ENCODE measurements at places on chromosomes 3 and 15.

DNA sequence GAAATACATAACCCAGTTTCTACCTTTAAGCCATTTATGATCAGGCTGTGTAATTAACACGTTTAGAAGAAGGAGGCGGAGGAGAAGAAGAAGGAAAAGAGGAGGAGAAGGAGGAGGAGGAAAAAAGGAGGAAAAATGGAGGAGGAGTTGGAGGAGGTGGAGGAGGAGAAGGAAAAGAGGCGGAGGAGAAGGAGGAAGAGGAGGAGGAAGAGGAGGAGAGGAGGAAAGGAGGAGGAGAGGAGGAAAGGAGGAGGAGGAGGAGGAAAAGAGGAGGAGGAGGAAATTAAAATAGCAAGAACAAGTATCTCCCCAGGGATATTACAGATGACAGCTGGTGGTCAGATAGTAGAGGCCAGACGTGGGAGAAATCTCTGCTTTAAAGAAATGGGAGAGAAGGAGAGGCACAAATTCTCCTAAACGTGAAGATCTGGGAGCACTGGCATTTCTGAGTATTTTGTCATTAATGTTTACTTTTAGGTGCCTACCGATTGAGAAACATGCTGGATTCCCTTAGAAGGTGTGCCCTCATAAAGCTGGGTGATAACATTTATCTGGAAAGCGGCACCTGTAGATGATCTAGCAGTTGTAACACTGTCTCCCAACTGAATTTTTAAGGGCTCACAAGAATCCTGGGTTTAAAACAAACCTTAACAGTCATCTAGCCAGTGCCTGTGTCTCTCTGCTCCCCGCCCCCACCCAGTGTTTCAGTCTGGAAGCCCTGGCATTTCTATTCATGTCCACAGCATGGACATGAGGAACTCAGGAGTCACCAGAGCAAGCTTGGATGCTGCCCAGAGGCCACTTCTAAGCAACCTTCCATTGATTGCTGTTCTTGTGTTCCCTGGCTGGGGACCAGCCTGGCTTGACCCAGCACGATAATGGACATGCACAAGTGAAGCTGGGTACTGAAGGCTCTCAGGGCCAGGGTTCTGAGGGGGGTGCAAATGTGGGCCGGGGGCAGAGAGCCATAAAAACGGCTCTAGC lies 75.2 kb downstream of the CHRNA7 start:
- DNase-seq = no peak

GRCh38 chr3:74287557-74287956 lies 326.9 kb downstream of the CNTN3 start:
- DNase-seq = no peak

- DNase-seq = no peak
Measured at GRCh38 chr3:541062-541801, 344.7 kb downstream of the CHL1 start.

GRCh38 chr3:171956181-171956683 lies 83.1 kb upstream of the FNDC3B start:
- DNase-seq = no peak

DNA sequence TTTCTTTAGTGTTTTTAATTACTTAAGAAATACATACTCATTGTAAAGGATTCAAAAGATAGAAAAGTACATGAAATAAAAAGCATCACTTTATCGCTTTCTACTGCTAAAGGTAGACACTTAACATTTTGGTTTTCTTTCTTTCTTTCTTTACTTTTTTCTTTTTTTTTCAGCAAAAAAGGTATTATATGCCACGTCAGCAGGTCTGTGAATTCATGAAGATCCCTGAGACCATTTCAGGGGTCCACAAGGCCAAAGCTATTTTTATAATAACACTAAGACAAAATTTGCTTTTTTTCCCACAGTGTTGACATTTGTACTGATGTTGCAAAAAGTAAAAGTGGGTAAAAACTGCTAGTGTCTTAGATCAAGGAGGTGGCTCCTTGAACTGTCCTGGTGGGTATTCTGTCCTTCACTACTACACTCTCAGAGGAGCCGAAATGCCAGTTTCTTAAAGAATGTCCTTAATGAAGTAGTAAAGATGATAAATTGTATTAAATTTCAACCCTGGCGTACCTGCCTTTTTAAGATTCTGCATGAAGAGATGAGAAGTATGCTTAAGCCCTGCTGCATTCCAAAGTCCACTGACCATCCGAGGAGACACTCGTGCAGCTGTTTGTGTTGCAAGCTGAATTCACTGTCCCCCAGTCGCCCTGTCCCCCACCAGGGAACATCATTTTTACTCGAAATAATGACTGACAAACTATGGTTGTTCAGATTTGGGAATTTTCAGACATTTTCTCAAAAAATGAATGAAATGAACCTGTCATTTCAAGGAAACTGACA lies 106.7 kb upstream of the PIAS1 start:
- no peak for DNase-seq

- DNase-seq = no peak
Measured at GRCh38 chr3:25823314-25823713, 33.4 kb downstream of the OXSM start.

DNA sequence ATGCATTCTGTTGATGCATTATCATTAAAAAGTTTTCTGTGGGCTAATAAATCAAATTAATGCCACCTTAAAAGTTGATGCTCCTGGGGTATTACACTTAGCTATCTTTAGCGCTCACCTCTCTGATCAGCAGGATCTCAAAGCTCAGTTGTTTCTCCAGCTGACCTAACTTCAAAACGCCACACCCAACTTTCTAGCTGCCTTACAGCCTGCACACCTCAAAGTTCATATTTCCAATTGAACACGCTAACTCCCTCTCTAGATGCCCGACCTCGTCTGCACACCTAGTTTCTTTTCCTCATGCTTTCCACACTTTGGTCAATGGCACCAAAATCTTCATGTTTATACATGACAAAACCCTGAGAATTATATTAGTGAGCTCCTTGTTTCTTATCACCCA lies 98.2 kb upstream of the AGTR1 start:
- no peak for DNase-seq

DNA sequence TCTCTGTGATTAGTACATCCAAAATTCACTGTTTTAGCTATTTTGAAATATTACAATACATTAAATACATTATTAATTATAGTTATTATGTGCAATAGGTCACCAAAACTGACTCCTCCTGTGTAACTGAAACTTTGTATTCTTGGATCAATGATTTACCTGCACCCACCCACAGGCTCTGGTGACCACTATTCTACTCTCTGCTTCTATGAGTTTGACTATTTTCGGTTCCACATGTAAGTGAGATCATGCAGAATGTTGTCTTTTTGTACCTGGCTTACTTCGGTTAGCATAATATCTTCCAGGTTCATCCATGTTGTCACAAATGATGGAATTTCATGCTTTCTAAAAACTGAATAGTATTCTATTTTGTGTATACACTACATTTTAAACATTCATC lies 43.8 kb downstream of the SLC2A2 start:
- no peak for DNase-seq

GRCh38 chr3:71006810-71007785 lies 576.4 kb downstream of the FOXP1 start:
- no peak for DNase-seq

GRCh38 chr3:5388091-5388490 lies 200.6 kb downstream of the EDEM1 start:
- no peak for DNase-seq

DNA sequence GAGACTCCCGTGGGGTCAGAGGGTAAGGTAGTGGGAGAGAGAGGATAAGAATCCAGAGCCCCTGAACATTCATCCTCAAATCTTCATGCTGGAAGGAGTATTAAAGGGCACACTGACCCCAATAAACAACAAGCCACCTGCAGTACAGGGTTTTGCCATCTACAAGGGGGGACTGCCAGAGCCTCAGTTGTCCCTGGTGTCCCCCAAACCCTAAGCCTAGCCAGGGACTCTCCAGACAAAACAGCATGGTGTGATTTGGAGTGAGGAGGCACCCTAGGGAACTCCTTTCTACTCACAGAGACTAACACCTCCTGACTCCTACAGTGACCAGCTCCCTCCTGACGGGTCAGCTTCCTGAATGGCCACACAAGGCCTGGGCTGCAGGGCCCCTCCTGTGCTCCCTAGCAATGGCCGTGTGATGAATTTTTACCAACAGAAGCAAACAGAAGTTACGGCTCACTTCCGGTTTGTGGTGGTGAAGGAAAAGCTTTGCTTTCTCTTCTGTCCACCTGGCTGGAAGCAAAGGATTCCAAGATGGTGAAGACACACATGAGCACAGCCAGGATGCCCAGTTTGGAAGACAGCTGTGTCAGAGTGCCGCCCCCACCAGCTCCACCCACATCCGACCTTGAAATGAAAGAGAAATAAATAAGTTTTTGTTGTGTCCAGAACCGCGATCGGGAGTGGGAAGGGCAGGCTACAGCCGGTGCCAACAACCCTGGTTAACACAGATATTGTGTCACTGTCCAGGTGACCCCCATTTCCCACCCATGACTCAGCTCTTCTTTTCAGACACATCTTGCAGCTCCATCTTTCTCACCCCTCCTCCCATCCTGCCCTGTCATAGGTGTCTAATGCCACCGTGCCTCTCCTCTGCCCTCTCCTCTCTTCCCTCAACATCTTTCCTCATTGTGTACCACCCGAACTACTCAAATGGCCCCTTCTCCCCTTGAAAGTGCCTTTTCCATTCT lies 69.6 kb upstream of the ATP13A3 start:
- no peak for DNase-seq

DNA sequence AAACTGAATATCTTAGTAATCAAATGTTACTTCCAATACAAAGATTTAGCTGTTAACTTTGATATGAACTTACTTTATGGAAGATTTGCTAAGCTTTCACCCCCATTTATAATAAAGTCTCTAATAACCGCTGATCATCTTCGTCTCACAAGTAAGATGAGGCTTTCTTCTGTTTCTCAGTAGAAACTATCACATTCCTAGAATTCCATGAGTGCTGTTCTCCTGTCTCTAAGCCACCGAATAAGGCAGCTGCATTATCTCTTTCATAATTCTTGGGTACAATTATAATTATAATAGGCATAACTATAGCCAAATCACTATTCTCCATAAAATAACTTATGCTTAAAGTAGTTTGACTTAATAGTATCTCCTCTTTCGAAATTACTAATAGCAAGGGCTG lies 18.3 kb upstream of the SETMAR start:
- no peak for DNase-seq

DNA sequence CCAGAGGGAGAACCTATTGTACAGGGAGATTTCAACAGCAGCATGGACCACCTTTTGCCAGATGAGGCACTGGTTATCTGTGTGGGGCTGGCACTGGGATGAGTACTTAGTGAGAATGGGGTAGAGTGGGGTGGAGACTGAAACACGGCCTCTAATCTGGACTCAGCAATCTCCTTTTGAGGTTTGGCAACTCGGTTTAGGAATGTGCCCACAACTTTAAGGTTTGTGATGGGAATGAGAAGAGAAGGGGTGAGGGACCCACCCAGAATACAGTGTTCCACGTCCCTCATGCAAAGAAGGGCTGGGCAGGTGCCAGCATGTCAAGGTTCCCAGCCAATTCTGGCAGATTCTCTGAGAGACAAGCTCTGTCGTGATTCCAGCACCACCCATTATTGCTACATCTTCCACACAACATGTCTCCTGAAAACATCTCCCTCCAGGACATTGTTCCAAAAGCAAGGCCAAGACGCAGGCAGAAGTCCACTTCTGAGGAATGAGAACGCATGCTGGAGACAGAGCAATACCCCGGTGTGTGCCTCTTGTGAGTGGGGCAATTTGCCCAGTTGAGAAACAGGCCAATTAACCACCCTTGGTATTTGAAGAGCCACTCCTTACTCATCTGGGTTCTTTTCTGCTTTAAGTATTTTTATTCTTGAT lies 37.5 kb upstream of the CCR4 start:
- DNase-seq = no peak

DNA sequence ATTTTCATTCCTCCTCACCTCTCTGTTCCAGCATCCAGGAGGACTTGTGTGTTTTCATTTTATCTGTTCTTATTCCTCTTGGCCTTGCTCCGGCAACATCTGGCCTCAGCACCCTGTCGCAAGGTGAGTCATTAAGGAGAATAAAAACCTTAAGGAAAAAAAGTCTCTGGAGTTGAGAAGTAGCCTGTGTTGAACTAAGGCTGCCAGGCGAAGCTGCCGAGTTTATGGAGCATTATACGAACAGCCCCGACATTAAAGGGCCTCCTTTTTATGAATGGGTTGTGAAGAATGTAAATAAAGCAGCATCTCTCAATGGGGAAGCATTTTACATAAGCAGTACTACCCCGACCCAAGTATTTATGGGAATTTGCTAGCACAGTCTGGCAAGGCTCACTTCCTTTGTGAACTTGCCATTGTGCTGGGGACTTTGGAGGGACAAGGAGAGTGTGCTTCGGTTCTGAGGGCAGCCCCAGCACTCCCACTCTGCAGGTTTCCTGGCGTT lies 4.7 kb downstream of the BAHD1 start:
- DNase-seq = no peak

DNA sequence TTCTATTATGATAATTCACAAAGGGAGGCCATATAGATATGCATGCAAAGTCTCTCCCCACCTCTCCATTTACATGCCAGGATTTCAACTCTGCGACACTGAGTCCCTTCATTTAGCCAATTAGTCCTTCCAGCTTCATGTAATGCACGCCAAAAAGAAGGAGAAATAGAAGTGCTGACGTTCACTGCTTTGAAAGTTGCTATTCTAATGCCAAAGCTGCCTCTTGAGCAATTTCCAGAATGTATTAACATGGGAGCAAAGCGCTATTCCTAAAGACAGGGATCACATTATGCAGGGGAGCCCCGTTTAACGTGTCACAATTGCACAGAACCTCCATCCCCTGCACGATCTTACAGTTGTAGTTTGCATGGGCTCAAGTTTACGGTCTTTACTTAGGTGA lies 130.5 kb downstream of the TIGIT start:
- DNase-seq = no peak

DNA sequence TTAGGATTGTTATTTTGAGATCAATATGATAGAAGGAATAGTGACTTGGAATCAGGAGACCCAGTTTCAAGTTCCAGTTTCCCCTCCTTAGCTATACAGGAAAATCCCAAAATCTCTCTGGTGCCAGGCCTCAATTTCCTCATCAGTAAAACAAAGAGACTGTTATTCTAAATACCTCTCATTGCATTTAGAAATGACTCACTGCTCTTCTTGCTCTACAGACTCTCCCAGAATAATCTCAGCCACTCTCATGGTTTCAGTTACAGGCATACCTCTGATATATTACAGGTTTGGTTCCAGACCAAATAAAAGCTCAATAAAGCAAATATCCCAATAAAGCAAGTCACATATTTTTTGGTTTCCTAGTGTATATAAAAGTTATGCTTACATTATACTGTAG lies 28.3 kb downstream of the IMPG2 start:
- DNase-seq = no peak

DNA sequence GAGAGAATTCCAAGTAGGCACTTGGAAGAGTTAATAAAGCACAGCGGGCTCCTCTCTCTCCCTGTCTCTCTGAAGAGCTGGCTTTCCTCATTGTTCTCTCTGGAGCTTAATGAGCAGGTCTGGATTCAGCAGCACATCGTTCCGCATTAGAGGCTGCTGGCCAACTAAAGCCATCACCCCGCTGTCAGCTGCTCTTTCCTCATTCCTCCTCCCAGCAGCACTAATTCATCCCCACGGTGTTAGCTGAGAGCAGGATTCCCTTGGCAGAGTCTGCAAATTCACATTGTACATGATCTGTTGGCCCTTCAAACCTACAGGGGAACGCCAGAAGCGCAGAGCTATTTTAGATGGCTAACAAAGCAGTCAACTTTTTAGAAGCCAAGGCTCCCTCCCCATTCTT lies 44.2 kb downstream of the SGO1 start:
- no peak for DNase-seq
